ENCODE measurements at places on chromosomes 12 and 14.

DNA sequence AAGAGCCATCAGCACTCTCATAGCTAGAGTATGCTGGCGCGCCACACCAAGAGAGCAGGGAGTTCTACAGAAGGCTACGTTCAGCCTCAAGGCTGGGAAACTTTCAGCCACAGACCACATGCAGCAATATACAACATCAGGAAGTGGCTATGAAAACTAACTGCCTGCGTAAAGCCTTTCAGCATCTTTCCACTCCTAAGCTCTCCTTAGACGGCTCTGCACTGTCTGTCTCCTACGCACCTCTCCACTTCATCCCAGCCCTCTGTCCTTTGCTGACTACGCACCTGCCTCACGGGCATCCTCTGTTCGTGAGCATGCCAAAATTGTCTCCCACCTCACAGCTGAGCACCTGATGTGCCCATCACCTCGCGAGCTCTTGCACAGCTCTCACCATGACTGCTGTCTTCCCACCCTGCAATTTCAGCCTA, 9.7 kb downstream of the MPHOSPH9 start:
- no peaks in the 10 kb centered on the region for H3K27me3 ChIP-seq
- H3K36me3 ChIP-seq = no peaks in the 10 kb centered on the region
- peak overlapping the region; percentile 34 for H3K4me3 ChIP-seq
- peak overlapping the region; percentile 75 for H3K27ac ChIP-seq
- peaks cover 16% of the 10 kb centered on the region for H3K4me1 ChIP-seq
- DNase-seq = peak; percentile 56

GRCh38 chr14:67602995-67603545, 3.0 kb upstream of the PIGH start:
- no peak overlapping the region for H3K4me3 ChIP-seq
- no peak overlapping the region for H3K27ac ChIP-seq
- no peaks in the 10 kb centered on the region for H3K36me3 ChIP-seq
- H3K4me1 ChIP-seq = peaks cover 10% of the 10 kb centered on the region
- DNase-seq = no peak

DNA sequence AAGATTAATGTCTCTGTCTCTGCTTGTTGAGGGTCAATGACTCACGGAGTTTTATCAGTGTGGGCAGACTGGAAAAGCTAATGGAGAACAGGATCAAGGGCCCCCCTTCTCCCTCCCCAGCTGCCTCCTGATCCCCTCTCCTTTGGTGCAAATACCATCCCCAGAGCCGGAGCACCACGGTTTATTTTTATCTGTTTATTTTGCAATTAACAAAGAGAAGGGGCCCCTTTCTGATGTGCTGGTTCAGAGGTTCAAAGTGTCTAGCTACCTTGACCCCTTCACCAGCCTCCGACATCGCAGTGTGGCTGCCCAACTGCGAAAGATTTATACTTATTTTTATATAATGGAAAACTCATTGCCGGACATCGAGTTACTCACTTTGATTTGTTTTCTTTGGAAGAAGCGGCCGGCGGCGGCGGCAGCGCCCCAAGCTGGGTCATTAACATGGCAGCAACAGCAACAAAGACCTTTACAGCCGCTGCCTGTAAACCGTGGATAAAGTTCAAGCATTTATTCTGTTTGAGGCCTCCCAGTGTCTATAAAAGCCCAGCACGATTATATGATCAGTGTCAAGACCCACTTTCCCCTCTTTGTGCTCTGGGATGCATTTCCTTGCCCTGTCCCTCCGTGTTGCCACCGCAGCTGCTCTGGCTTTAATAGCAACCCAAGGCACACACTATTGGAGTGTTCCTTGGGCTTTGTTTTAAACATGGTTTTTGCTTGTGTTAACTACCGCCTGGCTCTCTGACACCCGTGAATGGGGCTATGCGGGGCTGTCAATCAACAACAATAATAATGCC, 47.4 kb upstream of the PARP11 start:
- H3K4me1 ChIP-seq = peaks cover 22% of the 10 kb centered on the region
- H3K36me3 ChIP-seq = no peaks in the 10 kb centered on the region
- no peak for DNase-seq
- peaks cover 6% of the 10 kb centered on the region for H3K27me3 ChIP-seq
- no peak overlapping the region for H3K27ac ChIP-seq

- H3K4me1 ChIP-seq = no peaks in the 10 kb centered on the region
- no peak for DNase-seq
- peaks cover 16% of the 10 kb centered on the region for H3K27me3 ChIP-seq
Observed at GRCh38 chr12:109689426-109689825, 24.2 kb upstream of the FAM222A start.

- no peak overlapping the region for H3K4me3 ChIP-seq
- DNase-seq = no peak
- no peak overlapping the region for H3K27ac ChIP-seq
- H3K27me3 ChIP-seq = no peaks in the 10 kb centered on the region
- no peaks in the 10 kb centered on the region for H3K36me3 ChIP-seq
- H3K4me1 ChIP-seq = no peaks in the 10 kb centered on the region
Observed at GRCh38 chr12:47894068-47894467, 10.7 kb downstream of the VDR start.

DNA sequence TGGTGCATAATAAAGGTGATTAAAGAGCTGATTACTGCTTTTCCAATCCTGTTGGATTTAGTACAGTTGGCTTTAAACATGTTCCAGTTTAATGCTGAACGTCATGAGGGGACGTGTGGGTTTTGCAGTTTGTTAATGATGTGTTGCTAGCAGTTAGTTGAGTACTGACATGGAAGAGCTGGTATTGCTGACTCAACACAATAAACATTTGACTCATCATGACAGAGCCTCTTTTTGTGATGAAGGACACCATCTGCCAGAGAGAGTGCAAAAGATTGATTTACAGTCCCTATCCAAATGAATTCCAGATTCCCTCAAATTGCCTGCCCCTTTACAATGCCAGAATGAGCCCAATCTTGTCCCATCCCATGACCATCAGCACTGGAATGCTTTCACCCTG, 346.2 kb upstream of the PRICKLE1 start:
- no peak overlapping the region for H3K4me3 ChIP-seq
- H3K27me3 ChIP-seq = no peaks in the 10 kb centered on the region
- H3K36me3 ChIP-seq = no peaks in the 10 kb centered on the region

GRCh38 chr12:76848132-76848531, 30.7 kb downstream of the CSRP2 start:
- H3K27me3 ChIP-seq = no peaks in the 10 kb centered on the region
- DNase-seq = no peak
- no peak overlapping the region for H3K27ac ChIP-seq
- peaks cover 36% of the 10 kb centered on the region for H3K36me3 ChIP-seq
- no peaks in the 10 kb centered on the region for H3K4me1 ChIP-seq
- H3K4me3 ChIP-seq = no peak overlapping the region

- H3K36me3 ChIP-seq = no peaks in the 10 kb centered on the region
- no peak overlapping the region for H3K27ac ChIP-seq
- no peaks in the 10 kb centered on the region for H3K4me1 ChIP-seq
- no peak for DNase-seq
Observed at GRCh38 chr14:77133720-77134338, 7.8 kb downstream of the ZDHHC22 start.

- no peak overlapping the region for H3K27ac ChIP-seq
- H3K36me3 ChIP-seq = no peaks in the 10 kb centered on the region
- no peaks in the 10 kb centered on the region for H3K27me3 ChIP-seq
- no peak for DNase-seq
- H3K4me1 ChIP-seq = peaks cover 3% of the 10 kb centered on the region
Observed at GRCh38 chr12:64801381-64801780, 23.1 kb upstream of the TBC1D30 start.

- no peak overlapping the region for H3K4me3 ChIP-seq
- H3K36me3 ChIP-seq = no peaks in the 10 kb centered on the region
- H3K4me1 ChIP-seq = no peaks in the 10 kb centered on the region
Observed at GRCh38 chr12:75813072-75813471, 218.5 kb downstream of the PHLDA1 start.

DNA sequence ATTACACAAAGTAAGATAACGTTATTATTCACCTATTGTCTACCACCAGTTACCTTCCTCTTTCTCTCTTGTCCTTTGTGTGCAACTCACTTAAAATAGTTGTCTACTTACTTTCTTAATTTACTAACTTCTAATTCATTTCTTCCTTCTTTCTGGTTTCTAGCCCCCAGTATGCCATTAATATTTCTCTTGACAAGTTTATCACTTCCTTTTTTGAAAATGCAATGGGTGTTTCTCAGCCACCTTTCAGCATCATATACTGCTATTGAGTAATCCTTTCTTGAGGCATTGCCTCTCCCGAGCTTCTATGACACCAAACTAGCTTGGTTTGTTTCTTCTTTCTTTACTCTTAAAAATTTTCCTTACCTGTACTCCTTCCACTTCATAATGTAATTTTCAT, 633.6 kb downstream of the TMTC2 start:
- DNase-seq = no peak
- no peaks in the 10 kb centered on the region for H3K36me3 ChIP-seq
- H3K27me3 ChIP-seq = no peaks in the 10 kb centered on the region
- no peaks in the 10 kb centered on the region for H3K4me1 ChIP-seq
- H3K4me3 ChIP-seq = no peak overlapping the region
- H3K27ac ChIP-seq = no peak overlapping the region

DNA sequence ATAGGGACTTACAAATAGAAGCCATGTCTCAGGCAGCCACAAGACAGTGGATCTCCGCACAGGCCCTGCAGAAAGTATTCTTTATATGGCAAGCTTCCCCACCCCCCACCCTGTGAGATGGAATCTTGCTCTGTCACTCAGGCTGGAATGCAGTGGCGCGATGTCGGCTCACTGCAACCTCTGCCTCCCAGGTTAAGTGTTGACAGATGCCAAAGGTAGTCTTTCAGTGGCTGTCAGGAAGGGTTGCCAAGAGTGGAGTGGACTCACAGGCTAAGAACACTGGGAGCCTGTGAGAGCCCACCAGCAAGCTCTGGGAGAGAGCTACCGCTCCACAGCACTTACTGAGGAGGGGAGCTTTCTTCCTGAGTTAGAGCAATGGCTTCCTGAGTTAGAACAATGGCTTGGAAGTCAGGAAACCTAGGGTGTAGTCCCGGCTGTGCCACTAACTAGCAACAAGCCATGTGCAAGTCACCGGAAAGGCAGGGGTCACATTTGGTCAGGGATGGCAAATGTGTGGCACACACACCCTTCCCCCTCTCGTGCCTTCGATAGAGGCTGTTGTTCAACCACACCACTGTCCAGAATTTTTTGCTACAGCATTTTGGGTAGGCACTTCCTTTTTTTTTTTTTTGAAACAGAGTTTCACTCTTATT, 2.6 kb downstream of the RNASE1 start:
- H3K4me3 ChIP-seq = no peak overlapping the region
- no peak for DNase-seq
- H3K36me3 ChIP-seq = no peaks in the 10 kb centered on the region
- no peak overlapping the region for H3K27ac ChIP-seq
